Cardiac muscle cell (in vitro differentiated cells and primary cell): ENCODE measurements at places on chromosomes 12 and 14. TPM values are rescaled to one million over a fixed set of nuclear protein-coding genes. Genes with fewer than 3 reads are reported as not detected.

Gene NFE2
- total RNA-seq, result 4.9 and 9.9 TPM in 2 replicates

Gene E2F7
- total RNA-seq, result 1.4 and 3.7 TPM in 2 replicates

Gene EFS
- total RNA-seq, result 20.5 and 36.6 TPM in 2 replicates

DNA sequence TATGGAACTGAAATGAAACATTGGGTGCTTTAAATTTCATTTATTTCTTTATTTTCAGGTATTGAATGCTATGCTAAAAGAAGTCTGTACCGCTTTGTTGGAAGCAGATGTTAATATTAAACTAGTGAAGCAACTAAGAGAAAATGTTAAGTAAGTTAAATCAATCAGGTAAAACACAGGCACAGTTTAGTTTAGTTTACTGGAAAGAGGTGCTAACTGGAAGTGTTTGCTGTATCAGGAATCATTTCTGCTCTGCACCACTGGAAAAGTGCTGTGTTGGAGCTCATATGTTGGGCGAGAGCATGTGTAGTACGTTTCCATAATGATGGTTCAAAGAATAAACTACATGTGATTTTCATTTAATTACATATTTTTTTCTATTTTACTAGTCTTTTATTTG, 16.7 kb downstream of the SRP54 start:
- DNase-seq, result no peak
- no peak overlapping the region for H3K4me3 ChIP-seq
- H3K4me1 ChIP-seq, result no peaks in the 10 kb centered on the region
- H3K27me3 ChIP-seq, result no peaks in the 10 kb centered on the region

DNA sequence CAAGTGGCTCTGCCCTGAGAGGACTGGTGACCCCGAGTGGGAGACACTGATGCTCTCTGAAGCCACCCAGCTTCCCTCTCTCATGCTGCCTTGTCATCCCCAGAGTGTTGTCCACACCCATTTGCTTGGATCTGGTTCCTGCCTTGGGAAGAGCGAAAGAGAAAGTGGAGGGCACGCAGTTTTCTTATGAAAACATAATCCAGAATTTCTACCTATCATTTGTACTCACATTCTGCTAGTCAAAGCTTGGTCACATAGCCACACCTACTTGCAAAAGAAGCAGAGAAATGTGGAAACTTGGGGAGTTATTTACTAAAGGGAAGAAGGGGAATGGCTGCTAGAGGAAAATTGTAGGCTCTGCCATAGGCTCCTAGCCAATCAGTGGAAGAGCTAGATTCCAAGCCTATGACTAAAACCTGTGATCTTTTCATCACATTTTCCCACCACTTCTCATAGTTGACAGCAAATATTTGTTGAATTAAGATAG, 326.3 kb downstream of the ZFP36L1 start:
- no peaks in the 10 kb centered on the region for H3K4me1 ChIP-seq
- H3K4me3 ChIP-seq, result no peak overlapping the region
- H3K27me3 ChIP-seq, result no peaks in the 10 kb centered on the region
- no peak overlapping the region for H3K27ac ChIP-seq
- H3K36me3 ChIP-seq, result no peaks in the 10 kb centered on the region

DNA sequence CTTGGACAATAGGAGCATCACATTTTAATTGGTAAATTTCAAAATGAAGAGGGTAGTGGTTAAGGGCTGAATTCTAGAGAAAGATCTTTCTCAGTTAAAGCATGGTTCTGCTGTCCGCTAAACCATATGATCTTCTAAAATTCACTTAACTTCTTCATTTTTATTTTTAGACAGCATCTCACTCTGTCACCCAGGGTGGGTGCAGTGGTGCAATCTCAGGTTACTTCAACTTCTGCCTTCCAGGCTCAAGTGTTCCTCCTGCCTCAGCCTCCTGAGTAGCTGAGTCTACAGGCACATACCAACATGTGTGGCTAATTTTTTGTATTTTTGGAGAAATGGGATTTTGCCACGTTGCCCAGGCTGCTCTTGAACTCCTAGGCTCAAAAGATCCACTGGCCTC, 226.7 kb upstream of the ABCD2 start:
- no peaks in the 10 kb centered on the region for H3K36me3 ChIP-seq
- DNase-seq, result no peak
- no peak overlapping the region for H3K27ac ChIP-seq
